ENCODE measurements at places on chromosomes 1 and 21.

GRCh38 chr1:47495176-47495713 is 57.4 kb downstream of the FOXD2 start:
- no peak for DNase-seq

DNA sequence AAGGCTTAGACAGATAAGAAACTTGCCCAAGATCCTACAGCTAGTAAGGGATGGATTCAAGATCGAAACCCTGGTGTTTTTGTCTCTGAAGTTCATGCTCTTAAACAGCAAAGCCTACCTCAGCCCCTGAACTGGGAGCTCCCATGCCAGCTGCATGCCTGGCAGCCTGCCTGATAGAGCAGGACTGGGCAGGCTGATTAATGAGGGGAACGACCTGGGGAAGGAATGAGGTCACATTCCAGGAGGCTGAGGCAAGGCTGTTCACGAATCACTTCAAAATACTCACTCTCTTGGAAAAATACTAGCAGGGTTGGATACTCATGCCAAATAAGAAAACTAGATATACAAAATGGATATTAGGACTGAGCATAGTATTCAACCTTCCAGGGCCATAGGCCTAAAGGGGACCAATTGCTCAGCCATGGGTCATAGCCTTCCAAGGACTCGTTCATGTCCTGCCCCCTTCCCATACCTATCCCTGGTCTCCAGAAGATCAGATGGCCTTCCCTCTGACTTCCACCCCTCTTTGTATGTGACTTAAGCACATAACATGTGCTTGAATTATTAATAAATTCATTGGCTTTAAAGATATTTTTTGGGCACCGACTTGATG is 15.6 kb upstream of the TACSTD2 start:
- DNase-seq = no peak

- DNase-seq = no peak
These were observed 47.6 kb downstream of the ATP1A1 start for GRCh38 chr1:116420417-116421200.

DNA sequence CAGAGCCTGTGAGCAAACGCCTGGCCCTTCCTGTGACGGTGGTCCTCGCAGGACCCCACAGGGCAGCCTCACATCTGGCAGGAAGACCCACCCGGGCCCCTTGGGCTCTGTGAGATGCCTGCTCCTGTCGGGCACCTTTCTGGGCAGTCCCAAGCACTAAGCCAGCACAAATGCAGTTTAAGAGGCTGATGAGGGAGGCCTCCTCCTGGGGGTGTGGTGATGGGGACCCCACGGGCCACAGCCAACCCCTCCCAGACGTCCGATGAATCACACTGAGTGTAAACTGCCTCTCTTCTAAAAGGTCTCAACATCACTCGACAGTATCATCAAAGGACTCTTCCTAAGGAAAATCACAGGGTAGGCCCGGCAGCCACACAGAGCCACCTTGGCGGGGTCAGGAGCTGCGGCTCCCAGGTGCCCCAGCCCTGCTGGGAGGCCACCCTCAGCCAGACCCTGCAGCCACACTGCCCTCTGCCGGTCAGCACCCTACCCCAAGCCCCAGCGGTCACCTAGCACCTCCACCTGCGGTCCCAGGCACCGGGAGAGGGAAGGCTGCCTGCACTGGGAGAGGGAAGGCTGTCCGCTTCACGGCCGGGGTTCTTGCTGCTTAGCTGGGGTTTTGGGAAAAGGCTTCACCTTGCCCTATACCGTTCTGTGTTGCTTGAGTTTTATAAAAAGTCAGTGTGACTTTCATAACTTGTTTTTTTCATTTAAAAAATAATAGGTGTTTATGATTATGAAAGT is 3.9 kb upstream of the PRKCZ start:
- DNase-seq = peak; percentile 62

- no peak for DNase-seq
These were observed 183.7 kb upstream of the RRP15 start for GRCh38 chr1:218101409-218101808.

GRCh38 chr1:68049941-68050878 is at the start of gene DIRAS3:
Gene DIRAS3, minus strand, starts transcription at chr1:68050627. Its CDS starts 3,330 bp downstream, at chr1:68047297.
- peak; percentile 3 for DNase-seq

DNA sequence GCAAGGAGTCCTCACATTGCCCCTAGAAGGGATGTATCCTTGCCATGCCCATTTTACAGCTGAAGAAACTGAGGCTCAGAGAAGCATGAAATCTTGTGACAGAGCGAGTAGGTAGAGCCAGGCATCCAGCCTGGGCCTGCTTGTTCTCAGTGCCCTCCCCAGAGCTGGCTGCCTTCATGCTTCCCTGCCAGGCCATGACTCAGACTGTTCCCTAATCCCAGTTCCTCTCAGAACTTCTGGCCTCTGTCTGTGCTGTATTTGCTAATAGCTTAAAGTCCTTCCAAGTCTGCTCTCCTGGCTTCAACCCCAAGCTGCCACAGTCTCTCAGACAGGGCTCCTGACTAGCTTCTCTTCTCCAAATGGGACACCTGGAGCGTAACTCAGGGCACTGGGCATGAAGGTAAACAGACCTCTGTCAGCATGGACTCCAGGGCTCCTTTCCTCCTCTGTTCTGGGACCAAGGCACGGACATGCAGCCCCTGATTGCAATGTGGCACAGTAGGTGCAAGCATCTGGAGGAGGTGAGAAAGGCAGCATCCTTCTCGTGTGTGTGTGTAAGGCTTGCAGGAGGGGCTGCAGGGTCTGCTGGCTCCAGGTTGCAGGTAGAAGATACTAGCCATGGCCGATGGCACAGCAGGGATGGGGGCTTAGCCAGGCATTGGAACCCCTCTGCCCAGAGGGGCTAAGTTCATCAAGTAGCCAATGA is 122.7 kb downstream of the HMGB4 start:
- DNase-seq = no peak

DNA sequence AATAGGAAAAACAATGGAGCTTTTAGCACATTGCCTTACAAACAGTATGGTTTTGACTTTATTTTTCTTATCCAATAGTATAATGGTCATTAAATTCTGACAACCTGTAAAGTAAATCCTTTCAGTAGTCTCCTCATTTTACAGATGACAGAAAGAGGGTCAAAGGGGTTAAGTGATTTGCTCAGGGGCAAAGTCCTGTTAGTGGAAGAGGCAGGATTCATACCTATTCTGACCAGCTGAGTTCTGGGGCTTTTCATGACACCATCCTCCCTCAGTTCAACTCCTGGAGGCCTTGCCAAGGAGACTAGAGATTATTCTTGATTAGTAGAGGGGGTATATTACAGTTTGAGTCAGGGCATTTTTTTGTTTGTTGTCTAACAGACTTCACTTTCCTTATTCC is 278.7 kb upstream of the DUSP10 start:
- no peak for DNase-seq

DNA sequence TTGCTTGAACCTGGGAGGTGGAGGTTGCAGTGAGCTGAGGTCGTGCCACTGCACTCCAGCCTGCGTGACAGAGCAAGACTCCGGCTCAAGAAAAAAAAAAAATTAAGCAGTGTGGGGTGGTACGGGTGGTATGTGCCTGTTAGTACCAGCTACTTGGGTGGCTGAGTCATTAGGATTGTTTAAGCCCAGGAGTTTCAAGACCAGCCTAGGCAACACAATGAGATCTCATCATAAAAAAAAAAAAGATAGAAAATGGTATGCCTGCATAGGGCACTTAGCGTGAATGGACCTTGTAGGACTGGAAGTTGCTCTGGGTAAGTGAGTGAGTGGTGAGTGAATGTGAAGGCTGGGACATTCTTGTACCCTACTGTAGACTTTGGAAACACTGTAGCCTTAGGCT is 37.0 kb downstream of the TBCE start:
- no peak for DNase-seq

DNA sequence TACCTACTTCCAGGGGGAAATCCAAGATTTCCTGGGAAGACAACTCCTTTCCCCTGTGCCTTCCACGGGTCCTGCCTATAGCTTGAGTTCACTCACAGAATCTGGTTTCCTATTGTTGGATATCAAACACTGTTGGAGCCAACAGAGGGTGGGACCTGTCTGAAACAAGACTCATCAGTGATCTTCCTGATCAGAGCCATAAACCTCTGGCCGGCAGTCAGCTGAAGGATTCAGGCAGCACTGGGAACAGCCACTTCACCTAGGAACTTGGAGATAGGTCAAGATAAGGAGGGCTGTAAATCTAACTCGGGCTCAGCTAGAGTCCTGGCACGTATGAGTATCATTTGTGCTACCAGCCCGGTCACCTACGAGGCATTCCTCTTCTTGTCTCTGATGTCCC is 23.3 kb downstream of the SH3BP5L start:
- no peak for DNase-seq

DNA sequence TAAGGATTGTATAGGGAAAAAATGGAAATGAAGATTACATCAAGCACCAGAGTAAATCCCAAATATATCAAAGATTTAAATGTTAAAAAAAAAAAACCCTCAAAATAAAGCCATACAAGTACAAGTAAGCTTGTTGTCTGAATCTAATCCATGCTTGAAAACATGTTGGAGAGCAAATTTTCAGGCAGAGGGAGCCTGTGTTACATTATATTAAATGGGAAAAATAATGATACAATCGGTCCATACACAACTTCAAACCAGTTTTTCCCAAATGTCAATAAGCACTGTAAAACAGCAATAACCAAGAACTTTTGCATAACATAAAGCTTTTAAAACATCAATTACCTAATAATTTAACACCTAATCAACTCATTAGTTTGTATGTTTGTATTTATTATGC is 949.4 kb upstream of the ADGRL4 start:
- no peak for DNase-seq

All from suppressor macrophage (primary cell).